ENCODE measurements at places on chromosomes 7 and 10.

DNA sequence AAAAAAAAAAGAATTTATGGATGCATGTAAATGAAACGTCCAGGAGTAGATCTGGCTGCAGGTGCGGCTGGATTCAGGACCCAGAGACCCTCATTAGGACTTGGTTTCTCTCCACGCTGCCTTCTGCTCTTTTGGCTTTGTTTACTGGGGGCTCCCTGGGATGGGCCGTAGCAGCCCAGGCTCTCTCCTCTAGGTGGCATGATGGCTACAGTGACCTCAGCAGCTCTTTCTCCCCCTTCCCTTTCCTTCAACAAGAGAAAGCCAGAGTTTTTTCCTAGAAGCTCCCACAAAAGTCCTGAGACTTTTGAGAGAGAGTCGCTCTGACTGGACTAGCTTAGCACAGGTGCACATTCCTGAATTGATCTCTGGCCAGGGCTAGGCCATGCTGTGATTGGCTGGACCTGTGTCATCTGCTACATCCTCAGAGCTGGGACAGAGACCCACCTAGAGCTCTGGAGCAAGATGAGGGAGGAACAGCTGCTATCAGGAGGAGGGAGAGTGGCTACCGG is 67.8 kb upstream of the PDCD4 start:
- peak; percentile 77 for DNase-seq

GRCh38 chr10:21534604-21535493 is 817 bp downstream of the MLLT10 start:
- DNase-seq: peak; percentile 59

DNA sequence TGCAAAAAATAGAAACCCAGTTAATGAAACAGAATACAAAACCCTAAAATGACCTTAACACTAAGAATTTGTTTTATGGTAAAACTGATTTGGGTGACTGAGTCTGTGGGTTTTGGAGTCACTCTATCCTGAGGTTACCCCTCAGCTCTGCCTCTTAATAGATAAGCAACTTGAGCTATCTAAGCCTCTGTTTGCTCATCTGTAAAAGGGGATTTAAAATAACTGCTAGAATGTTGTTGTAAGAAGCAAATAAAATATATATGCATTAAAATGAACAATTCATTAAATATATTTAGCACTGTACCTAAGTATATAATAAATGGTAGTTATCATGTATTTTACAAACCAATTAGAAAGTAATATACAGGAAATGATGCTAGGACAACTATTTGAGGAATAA is 115.4 kb downstream of the CABCOCO1 start:
- DNase-seq: no peak

GRCh38 chr7:22120391-22121053 is 174.8 kb upstream of the CDCA7L start:
- DNase-seq: no peak

DNA sequence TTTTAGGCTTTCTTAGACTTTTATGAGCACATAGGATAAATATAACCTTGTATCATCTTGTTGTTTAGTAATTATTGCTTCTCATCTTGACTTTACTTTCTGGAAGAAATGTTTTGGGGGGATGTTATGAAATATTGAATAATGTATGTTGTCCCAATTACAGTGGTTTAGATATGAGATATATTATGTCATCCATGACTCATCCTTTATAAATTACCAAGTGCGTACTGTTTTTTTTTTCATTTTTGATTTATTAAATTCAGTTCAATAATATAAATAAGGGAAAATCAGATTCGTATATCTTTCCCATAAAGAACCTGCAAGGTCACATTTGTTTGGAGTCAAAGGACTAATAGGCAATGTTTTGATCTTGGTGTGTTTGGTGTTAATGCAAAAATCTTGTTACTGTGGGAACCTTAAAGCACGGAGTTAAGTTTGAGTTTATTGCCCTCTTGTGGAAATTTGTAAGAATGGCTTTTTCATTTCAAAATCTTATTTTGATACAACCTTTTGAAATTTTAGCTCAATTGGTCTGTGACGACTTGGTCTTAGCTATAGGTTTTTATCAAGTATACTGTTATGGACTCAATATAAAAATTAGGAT is 108.6 kb downstream of the SRI start:
- DNase-seq: peak; percentile 43

- DNase-seq: no peak
Observed at GRCh38 chr7:49243521-49243920, 319.2 kb downstream of the CDC14C start.

- DNase-seq: no peak
Observed at GRCh38 chr7:79414910-79415309, 38.6 kb downstream of the MAGI2 start.

DNA sequence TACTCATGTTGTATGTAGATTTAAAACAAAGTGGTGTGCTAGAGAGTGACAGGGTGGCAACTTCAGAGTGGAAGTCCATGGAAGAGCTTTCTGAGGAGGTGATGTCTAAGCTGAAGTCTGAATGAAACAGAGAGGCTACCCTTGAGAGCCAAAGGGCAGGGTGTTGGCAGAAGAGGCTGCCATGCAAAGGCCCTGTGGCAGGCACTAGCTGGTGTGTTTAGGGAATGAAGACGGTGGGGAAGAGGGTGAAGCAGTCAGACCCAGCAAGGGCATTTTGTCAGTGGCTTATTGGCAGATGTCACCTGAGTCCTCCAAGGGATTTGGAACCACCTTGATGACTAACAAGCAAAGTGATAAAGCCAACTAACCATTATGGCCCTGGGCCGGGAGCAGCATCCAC is 3.7 kb upstream of the CAMK2B start:
- no peak for DNase-seq

DNA sequence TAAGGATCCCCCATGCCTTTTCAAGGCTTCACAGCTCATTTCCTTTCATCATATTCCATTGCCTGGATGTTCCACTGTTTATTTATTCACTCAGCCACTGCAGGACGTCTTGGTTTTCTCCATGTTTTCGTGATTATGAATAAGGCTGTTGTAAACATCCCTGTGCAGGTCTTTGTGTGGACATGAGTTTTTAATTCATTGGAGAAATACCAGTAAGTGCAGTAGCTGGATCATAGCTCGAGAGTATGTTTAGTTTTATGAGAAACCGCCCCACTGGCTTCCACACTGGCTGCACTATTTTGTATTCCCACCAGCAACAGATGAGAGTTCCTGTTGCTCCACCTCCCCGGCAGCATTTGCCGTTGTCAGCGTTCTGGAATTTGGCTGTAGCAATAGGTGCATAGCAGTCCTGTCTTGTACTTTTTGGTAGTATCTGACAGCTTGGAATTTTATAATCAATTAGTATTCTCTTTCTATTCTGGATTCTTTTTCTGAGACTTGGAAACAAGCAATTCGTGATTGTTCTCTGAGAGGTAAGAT is 269.9 kb upstream of the PITRM1 start:
- DNase-seq: no peak

DNA sequence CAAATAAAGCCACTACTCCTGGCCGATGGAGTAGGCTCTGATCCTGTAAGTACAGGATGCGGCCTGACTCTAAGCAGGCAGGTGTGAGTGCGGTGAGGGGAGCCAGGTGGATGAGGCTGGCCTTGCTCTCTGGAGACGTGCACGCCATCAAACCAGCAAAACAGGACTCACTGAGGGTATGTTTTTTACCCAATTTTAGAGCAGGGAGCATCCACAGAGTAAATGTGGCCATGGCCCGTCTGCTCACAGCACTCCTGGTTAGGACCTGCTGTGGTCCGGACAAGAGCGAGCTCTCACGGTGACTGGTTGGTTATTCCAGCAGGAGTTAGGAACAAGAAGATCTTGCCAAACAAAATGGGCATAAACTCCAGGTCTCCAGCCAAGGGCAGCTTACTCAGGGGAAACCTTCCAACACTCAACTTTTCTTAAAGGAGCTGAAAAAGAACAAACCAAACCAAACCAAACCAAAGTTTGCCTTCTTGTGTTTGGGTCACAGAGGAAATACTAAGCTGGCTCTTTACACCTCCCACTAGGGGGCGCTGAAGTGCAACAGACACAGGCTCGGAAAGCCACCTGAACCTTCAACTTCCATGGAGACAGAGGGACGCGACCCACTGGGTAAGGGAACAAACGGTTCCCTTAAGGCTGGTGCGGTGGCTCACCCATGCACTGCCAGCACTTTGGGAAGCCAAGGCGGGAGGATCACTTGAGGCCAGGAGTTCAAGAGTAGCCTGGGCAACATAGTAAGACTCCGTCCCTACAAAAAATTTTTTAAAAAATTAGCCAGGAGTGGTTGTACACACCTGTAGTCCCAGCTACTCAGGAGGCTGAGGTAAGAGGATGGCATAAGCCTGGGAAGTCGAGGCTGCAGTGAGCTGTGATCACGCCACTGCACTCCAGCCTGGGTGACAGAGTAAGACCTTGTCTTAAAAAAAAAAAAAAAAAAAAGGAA is 122.4 kb downstream of the CLEC2L start:
- peak; percentile 93 for DNase-seq

DNA sequence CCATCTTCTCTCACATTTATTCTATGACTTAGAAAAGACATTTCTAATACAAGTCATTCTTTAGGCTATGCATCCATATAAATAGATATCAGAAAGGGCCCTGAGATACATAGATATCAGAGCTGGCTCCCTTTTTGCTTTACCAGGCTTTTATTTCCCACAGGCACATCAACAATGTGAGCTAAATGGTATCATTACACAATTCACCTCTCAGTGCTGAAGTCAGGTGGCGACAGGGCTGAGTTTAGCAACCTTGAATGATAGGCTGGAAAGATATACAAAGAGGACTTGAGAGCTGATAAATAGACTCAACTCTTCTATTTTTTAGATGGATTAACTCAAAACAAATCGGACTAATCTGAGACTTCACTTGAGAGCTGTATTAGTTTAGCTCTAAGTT is 189.2 kb upstream of the COL1A2 start:
- no peak for DNase-seq

GRCh38 chr10:48390933-48391845 is 84.7 kb downstream of the MAPK8 start:
- no peak for DNase-seq

DNA sequence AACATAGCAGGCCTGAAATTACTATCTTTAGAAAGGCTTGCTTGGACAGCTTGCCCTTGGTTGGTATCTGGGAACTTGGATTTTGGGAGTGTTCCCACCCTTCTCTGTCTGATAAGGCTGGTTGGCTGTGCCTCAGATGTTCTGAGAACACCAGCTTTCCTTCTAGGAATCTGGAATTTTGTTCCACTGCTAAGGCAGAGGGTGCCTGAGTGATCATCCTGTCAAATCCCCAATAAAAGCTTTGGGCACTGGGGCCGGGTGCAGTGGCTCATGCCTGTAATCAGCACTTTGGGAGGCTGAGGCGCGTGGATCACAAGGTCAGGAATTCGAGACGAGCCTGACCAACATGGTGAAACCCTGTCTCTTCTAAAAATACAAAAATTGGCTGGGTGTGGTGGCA is 5.0 kb downstream of the TRUB1 start:
- no peak for DNase-seq

- DNase-seq: no peak
Observed at GRCh38 chr7:9921326-9921725, 1052.3 kb upstream of the PHF14 start.

DNA sequence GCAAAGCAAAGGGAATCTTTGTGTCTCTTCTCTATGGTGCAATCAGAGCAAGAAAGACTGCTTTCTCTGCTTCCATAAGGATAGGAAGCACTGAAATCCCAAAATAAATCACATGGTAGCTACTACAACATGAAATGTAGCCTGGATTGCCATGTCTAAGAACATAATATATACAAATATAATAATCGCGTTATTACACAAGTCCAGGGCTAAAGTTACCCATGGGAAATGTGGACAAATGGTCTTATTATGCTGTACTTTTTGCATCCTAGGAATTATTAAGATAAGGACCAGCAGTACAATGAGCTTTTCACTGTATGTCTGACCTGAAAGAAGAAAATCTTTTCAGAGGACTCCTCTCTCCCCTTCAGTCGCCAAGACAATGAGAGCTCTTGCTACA is 23.5 kb upstream of the PPP3CB start:
- no peak for DNase-seq

- no peak for DNase-seq
Observed at GRCh38 chr7:127844707-127845331, 186.4 kb downstream of the LRRC4 start.

DNA sequence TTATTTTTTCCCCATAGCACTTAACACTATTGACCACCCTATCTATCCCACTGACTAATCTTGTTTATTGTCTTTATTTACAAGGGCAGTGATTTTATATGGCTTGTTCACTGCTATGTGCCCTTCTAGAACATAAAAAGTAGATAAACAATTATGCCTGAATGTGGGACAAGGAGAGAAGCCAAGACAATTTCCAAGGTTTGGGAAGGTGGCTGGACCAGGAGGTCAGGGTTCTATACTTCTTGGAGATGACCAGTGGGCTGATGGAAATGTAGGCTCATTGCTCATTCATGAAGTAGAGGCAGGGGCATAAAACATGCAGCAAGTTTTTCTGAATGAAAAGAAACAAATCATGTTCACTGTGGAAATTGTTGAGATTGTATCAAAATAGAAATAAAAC is 11.5 kb downstream of the IGFBP3 start:
- DNase-seq: no peak

DNA sequence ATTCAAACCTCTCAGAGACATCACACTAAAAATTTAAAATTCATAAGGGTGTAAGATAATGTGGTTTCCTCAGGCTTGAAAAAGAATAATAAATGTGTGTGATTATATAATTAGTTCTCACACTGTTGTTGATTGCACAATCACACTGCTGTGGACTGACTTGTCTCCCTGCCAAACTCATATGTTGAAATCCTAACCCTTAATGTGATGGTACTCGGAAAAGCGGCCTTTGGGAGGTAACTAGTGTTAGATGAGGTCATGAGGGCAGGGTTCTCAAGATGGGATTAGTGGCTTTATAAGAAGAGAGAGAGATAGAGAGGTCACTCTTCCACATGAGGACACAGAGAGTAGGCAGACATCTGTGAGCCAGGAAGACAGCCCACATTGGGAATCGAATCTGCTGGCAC is 128.5 kb upstream of the COL1A2 start:
- no peak for DNase-seq

DNA sequence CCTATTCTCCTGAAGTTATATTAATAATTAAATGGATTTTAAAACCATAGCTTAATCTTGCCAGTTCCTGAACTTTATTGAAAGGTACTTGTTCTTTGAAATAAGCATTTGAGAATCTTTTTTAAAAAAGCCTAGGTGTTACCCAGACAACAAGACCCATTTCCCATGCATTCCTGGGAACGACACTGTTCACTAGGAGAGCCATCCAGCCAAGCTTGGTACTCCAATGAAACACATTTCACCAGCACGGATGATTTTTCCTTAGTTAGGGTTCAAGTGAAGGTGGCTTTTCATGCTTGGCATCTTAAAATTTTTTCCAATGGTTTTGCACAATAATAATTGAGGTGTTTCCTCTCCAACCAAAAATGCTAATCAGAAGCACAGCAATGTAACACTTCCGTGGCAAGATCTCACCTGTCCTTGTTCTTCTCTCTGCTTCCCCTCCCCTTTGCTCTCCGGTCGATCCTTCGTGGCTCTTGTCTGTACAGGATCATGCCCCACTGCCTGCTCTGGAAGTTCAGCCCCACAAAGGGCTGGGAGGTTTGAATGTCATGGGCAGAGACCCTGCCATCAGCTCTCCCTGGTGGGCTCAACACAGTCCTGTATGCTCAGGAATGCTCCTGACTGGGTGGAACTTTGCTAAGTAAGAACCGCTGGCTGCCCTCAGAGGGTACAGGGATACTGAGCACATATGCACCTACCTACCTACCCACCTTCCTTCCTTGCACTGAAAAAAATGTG is 69.7 kb upstream of the AQP1 start:
- DNase-seq: peak; percentile 31

All from globus pallidus (tissue), 1 donor.